ENCODE measurements at places on chromosomes 11 and 22.

DNA sequence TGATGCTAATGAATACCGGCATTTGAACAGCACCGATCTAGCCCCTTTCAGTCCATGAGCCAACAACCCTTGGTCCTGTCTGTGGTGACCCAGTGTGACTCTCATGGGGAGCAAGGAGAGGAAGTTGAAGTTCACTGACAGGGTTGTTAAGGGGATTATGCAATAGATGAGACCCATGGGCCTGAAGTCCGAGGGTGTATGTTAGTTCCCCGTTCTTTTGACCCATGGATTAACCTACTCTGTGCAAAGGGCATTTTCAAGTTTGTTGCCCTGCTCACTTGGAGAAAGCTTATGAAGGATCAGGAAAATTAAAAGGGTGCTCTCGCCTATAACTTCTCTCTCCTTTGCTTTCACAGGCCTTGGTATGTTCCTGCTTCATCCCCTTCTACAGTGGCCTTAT lies 4.9 kb downstream of the PNPLA3 start:
- DNase-seq = no peak

DNA sequence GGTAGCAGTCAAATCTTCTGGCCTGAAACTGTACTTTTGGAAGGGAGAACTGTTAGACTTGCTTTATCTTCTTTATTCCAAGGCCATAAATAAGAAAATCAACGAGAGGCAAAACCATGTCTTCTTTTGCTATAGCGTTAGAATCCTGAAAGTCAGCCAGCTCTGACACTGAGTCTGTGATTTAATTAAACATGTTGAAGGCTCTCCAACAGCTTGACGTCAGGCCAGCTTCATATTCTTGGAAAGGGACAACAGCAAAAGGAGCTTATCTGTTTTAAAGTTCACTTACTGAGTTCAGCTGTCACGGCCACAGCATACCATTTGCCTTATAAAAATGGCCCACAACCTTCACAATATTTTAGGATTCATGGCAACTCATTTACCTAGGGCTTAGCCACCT lies 131.0 kb upstream of the LDLRAD3 start:
- no peak for DNase-seq

DNA sequence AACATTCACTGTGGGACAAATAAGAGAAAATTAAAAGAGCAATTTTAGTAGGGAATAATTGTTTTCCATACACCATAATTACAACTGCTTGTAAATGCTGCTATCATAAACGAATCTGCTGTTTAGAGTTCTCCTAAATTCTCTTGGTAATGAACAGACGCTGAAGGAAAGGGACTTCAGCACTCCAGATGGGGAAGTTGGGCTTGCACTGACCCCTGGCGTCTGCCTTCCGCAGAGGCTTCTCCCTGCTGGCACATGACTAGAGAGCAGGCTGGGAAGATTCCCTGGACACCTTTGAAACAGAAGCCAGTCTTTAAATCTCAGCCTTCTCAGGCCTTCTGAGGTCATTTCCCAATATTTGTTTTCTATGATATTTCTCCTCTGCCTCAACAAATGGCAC lies 84.1 kb downstream of the NXPE2 start:
- DNase-seq = no peak

- DNase-seq = no peak
Measured at GRCh38 chr22:32564170-32565001, 89.8 kb downstream of the FBXO7 start.

GRCh38 chr11:132158696-132159095 lies 788.3 kb downstream of the NTM start:
- DNase-seq = no peak

DNA sequence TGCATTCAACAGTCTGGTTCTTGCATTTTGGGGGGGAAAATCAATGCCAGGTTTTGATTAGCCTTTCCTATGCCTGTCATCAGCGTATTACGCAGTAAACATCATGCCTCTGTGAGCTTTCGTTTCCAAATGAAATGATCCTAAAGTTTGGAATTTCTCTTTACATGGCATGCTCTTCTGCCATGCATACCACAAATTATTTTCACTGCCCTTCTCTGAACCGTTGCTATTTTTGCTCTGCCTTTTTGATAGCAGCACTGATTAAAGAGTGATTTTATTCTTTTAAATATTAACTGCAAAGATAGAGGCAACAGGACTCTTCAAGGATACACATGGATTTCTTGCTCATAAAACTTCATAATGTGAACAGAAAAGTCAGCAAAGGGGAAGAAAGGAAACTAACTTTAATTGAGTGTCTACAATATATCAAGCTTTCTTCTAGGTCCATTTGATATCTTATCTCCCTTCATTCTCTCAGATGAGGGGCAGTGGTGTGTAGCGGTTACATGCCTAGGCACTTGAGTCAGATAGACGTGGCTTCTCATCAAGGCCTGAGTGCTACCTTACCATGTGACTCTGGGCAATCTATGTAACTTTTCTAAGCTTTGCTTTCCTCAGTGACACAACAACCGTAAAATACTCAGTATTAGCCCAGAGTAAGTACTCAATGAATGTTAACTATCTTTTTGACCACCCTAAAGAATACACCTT lies 25.0 kb upstream of the FZD4 start:
- DNase-seq = no peak

- DNase-seq = no peak
Measured at GRCh38 chr11:113553235-113553634, 78.0 kb upstream of the DRD2 start.

DNA sequence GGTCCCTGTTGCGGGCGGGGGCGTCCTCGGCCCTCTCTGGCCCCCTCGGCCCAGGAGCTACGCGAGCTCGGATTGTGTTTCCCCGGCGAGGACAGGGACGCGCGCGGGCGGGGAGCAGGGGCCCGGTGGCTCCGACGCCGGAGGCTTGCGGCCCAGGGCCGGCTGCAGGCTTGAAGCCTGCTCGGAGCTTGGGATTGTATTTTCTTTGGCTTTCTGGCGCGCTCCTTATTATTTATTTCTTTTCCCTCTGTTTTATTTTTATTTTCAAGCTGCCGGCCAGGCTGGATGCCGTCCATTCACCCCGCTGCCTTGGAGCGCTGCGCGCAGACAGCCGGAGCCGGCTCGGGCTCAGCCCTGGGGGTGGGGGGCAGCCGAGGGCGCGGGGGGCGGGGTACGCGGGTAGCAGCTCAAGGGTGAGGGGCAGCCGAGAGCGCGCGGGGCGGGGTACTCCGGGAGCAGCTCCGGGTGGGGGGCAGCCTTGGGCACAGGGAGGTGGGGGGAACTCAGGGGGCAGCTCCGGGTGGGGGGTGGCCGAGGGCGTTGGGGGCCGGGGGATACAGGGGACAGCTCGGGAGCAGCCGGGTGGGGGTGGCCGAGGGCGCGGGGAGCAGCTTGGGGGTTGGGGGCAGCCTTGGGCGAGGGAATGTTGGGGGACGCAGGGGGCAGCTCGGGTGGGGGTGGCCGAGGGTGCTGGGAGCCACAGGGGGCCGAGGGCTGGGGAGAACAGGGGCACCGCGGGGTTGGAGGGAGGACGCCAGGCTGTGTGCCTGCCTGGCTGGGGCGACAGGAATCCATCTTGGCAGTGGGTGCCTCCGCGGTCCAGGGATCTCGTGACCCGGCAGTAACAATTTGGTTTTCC lies 42.7 kb downstream of the KCNJ1 start:
- no peak for DNase-seq

DNA sequence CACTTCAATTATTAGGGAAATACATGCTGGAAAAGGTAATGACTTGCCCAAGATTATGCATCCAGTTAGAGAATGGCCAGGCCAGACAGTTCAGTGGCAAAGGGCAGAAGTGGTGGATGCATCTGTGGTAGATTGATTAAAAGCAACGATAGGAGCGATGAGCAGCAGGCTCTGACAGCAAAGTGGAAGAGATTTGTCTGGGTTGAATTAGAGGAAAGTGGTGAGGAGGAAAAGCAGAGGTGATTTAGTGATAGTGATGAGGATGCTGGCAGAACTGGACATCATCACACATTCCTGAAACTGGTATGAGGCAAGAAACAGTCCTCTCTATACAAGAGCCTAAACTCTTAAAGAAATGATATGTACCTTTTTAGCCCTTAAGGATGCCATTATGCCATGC lies 12.5 kb downstream of the HSD17B12 start:
- DNase-seq = no peak

- peak; percentile 44 for DNase-seq
Measured at GRCh38 chr11:130261571-130261970, 53.1 kb downstream of the ZBTB44 start.

GRCh38 chr11:78564490-78565467 lies 9.9 kb downstream of the NARS2 start:
- DNase-seq = no peak

- no peak for DNase-seq
Measured at GRCh38 chr22:19764636-19765476, 4.3 kb downstream of the TBX1 start.

- no peak for DNase-seq
Measured at GRCh38 chr11:119584193-119585042, 144.6 kb downstream of the NECTIN1 start.

- DNase-seq = no peak
Measured at GRCh38 chr11:10478574-10479550, 23.8 kb downstream of the AMPD3 start.
